NCI-H446 treated with DMSO at 0.1 percent for 48 hours (cell line): ENCODE measurements at places on chromosomes 3 and 15.

- no peak for DNase-seq
Measured at GRCh38 chr15:74421302-74422245, 12.2 kb downstream of the SEMA7A start.

GRCh38 chr3:148073721-148074456 is 623.8 kb upstream of the AGTR1 start:
- DNase-seq = no peak

DNA sequence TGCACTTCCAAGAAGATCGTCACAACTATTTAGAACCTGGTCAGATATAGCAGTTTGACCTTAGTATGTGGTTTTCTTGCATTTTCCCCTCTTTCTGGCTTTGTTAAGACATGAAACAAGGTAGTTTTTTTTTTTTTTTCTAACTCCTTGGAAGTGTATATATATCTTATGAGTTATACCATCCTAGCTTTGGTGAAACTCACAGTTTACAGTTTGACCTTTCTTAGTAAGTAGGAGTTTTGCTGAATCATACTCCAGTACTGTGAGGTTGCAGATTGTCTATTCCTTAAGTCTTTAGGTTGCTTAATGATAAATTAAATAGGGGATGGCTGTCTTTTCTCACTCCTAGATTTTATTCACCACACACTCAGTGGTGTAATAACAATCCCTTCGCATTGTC is 325.0 kb downstream of the RBMS3 start:
- DNase-seq = no peak

DNA sequence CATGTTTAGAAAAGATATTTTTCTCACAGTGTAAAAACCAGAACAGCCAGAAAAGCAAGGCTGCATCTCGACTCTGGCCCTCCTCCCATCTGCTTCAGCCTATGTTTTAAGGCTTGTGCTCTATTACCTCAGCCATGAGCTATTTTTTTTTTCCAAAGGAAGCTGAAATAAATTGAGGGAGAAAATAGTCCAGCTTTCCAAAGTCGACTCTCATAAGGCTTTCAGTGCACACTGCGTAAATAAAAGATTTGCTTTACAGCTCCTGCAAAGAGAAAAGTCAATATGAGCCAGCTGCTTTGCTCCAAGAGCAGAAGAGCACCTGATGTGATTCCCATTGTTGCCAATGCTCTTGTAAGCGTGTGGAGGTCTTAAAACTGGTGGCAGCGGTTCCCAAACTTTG is 26.7 kb downstream of the SCG3 start:
- DNase-seq = no peak

DNA sequence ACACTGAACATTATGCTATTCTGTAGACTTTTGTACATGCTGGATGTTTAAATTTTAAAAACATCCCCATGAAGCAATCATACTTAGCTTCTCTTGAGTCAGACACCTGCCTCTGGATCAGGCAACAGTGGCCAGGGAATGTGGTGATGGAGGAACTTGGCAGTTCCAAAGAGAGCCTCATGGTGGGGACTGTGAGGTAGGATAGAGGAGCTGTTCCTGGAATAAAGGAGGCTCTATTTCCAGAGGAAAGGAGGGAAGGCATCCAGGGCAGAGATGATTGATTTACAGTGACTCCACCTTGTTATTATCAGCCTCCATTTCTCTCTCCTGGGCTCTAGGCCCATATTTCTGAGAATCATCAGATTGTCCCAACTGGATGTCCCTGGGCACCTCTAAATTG is 35.0 kb upstream of the ABHD17C start:
- peak; percentile 51 for DNase-seq

DNA sequence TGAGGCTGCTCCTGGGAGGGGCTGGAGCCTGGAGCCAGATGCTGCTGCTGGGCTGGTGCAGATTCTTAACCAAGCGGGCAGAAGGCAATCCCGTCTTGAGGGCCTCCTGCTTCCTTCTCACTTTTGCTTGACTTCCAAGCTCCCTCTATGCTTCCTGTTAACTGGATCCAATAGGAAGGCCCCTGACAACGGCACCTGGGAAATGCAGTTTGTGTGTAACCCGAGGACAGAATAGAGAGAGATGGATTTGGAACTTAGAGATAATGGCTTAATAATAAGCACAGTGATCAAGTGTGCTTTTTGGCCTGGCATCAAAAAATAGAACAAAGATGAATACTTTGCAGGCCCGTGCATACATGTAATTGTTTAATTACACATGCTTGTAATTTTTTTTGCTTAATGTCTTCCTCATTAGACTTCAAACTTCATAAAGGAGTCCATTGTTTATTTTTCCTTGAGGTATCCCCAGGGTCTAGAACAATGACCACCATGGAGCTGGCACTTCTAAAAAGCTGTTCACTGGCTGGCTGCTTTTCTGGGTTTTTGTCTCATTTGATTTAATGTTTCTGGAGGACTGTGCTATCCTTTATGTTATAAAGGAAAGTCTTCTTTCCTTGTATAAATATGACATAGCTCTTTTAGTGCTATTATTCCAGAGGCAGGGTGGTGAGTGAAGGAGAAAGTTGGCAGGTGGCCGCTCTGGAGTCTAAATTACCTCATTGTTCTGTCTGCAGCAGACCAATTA is 63.3 kb upstream of the MITF start:
- DNase-seq = no peak

DNA sequence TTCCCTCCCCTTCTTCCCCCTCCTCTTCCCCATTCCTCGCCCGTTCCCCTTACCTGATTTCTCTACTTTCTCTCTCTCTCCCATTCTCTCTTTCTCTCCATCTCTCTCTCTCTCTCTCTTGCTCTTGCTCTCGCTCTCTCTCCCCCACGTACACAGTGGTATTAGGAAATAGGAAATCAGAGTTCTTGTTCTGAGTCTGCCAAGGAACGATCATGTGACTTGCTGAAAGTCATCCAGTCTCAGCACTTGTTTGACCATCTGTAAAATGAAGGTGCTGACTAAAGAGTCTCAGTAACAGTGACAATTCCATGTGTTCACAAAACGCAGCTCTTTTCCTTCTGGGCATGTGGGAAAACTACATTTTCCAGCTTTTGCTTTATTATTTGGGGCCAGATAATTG is 445.0 kb upstream of the TGFBR2 start:
- DNase-seq = peak; percentile 88

DNA sequence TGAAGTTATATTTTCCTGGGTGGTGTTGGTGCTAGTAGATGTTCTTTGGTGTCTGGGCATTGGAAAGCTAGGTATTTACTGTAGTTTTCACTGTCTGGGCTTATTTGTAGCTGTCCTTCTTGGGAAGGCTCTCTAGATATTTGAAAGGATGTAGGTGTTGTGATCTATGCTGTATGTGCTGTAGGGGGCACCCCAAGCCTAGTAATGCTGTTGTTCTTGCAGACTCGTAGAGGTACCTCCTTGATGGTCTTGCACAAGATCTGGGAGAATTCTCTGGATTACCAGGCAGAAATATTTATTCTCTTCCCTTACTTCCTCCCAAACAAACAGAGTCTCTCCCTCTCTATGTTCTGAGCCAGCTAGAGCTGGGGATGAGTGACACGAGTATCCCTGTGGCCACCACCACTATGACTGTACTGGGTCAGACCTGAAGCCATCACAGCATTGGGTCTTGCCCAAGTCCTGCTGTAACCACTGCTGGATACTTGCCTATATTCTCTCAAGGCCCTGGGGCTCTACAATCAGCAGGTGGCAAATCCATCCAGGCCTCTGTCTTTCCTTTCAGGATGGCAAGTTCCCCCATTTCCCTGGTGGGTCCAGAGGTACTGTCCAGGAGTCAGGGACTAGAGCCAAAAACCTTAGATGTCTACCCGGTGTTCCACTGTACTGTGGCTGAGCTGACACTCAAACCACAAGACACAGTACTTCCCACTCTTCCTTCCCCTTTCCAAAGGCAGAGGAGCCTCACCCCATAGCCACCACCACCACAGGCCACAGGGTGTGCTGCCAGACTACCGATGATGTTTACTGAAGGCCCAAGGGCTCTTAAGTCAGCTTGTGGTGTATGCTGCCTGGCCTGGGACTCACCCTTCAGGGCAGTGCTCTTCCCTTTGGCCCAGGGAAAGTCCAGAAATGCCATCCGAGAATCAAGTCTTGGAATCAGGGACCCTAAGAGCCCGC is 195.2 kb upstream of the DPPA4 start:
- no peak for DNase-seq

- DNase-seq = no peak
Measured at GRCh38 chr3:157534725-157535161, 31.5 kb upstream of the VEPH1 start.

DNA sequence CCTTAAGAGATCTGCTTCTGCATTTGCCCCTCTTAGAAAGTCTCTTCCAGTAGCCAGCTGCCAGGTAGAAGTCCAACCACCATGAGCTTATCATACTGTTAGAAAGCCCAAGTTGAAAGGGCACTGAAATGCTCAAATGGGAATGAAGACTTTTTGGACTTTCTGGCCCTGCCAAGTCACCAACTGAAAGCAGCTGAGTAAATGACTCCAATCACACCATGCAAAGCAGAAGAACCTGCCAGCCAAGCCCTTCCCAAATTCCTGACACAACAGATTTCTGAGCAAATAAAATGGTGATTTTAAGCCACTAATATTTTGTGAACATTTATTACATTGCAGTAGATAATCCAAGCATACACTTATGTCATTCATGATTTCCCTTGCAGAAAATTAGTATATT is 2.1 kb upstream of the CMTM8 start:
- DNase-seq = no peak

GRCh38 chr15:75126864-75127580 is 74.7 kb upstream of the C15orf39 start:
- no peak for DNase-seq

GRCh38 chr15:66594344-66594743 is 28.5 kb upstream of the LCTL start:
- no peak for DNase-seq

DNA sequence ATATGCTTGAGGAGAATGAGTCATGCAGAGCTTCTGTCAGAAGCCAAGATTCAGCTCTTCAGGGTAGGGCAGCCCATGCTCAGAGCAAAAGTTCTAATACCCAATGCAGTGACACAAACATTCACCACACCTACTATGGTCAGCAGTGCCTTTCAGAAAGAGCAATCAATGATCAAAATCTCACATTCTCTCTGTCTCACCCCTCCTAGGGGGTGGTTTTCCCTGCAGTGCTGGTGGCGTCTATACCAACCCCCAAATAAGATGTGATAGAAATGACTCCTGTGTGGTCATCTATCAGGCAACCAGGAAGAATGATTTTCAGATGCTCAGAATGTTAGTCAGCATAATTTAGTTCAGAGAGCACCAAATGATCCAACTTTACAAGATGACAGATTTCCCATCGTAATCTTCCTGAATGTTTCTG is 385.3 kb downstream of the NTRK3 start:
- no peak for DNase-seq

DNA sequence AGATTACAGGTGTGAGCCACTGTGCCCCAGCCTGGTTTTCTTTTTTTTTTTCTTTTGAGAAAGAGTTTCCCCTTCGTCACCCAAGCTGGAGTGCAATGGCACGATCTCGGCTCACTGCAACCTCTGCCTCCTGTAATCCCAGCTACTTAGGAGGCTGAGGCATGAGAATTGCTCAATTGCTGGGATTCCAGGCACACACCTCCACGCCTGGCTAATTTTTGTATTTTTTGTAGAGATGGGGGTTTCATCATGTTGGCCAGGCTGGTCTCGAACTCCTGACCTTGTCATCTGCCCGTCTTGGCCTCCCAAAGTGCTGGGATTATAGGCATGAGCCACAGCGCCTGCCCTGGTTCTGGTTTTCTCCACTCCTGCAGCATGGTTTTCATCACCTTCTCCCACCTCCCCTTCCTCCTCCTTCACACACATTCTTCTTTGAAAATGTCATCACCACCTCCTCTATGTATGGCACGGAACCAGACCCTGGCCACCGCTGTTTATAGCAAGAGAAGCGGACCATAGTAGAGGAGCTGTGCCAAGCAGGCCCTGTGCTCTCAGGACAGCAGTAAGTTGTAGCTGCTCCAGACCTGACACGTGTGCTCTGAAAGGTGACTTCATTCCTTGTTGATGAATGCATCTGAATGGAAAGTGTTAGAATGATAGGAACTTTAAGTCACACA is 14.6 kb upstream of the AHSG start:
- DNase-seq = no peak

- no peak for DNase-seq
Measured at GRCh38 chr15:44646460-44646859, 17.0 kb downstream of the SPG11 start.

DNA sequence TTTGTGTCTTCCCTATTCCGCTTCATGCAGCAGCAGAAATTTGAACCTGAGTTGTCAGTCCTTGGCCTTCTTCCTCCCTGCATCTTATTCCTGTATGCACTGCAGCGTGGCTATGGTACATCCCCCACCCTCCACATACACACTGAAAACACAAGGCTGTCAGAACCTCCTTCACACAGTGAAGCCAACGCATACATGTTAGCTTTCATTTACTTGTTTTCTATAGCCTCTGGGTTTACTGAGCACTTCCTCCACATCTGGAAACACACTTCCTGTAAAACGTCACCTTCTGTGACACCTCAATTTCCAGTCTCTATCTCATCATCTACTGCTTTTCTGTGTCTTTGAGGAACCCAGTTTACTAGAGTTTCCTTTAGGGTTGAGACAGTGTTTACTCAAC is 47.0 kb downstream of the SUSD5 start:
- no peak for DNase-seq
